NCI-H510A (cell line): ENCODE measurements at places on chromosomes 7 and 10.

DNA sequence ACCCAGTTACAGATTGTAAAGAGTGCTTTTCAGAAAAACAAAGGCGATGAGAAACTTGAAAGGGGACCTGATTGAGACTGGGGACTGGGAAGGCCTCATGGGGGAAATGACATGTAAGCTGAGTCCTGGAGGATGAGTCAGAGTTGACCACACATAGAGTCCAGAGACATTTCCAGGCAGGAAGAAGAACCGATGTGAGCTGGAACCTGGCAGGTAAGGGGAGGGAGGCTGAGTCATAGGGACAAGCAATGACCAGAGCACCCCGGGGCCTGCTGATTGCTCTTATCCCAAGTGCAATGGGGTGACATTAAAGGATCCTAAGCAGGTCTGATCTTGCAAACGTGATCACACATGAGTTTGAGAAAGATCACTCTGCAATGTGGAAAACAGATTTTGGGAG is 11.7 kb downstream of the TLL2 start:
- DNase-seq, result peak; percentile 8

DNA sequence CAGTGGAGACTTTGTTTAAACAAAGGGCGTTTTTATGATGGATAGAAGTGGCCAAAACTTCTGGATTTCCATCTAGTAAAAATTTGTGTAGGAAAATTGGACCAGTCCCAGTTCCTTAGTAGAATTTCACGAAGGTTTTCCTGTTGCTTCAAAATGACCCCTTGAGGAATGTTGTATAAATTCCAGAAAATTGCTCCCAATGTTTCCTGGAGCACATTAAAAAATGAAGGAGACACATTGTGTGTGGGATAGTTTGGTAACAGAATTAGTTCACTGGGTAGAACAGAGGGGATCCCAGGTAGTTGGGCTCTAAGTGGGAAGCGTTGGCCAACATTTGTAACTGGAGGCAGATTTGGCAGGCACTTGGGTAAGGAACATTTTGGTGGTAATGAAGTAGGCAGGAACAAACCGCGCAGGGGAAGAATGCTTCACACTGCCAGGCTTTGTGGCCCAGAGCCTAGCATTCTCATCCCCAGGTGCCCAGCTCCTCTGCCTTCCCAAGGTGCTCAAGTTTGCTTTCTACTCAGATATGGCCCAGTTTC is 758.6 kb downstream of the AUTS2 start:
- no peak for DNase-seq

GRCh38 chr7:147707926-147708325 is 882.6 kb upstream of the C7orf33 start:
- no peak for DNase-seq

DNA sequence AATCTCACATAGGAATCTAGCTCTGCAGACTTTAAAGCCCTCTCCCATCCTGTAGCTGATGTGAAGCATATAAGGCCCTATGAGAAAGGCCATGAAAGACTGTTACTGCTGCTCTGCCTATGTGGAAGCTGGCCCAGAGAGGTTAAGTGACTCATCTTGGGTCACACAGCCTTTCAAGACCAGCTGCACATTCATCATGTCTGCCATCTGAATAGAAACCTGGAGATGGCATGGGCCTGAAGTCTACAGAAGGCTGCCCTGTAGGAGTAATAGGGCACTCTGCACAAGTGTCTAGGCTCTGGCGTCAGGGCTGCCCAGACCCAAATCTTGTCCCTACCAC is 59.4 kb upstream of the COL13A1 start:
- no peak for DNase-seq

GRCh38 chr7:38282081-38282480 is 8.6 kb upstream of the TARP start:
- DNase-seq, result no peak
